ENCODE measurements at places on chromosomes 16 and 17.

DNA sequence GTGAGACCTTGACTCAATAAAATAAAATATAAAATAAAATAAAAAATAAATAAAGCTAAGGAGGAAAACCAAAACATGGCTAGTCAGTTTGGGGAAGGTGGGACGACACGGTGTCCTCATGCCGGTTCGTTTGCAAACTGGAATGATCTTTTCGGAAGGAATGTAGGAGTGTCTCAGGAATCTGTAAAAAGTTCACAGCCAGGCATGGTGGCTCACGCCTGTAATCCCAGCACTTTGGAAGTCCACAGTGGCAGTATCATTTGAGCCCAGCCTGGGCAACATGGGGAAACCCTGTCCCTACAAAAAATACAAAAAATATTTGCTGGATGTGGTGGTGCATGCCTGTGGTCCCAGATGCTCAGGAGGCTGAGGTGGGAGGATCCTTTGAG is 14.7 kb upstream of the RPTOR start:
- no peak for DNase-seq

- no peak for DNase-seq
Measured at GRCh38 chr17:48757524-48757961, 29.0 kb upstream of the HOXB13 start.

GRCh38 chr16:29664091-29664921 is 1.3 kb downstream of the SPN start:
- peak; percentile 16 for DNase-seq

GRCh38 chr17:9900784-9901183 is 4.3 kb downstream of the RCVRN start:
- DNase-seq, result no peak

DNA sequence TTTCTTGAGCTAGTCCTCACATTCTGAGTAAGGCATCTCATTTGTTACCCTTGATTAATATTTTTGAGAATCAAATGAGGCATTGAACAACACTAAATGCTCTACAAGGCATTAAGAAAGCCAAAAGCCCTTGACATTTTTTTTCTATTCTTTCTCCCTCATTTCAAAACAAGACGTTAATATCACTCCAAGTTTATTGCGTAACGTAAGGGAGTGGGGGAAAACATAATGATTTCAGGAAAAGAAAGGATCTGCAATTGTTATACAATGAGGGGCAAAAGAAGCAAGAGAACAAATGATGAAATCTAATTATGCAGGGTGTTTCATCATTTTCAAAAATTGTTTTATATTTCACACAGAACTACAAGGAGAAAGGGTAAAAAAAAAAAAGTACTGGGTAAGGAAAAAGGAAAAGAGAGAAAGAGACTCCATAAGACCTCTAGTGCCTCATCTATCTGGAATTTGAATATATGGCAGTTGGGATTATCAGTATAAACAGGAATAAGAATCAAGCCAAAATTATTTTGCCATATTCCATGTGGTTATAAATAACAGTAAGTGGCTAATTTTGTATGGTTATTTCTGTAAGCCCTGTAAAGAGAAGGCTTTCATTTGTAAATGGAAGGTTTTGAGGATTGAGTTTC is 163.0 kb downstream of the ABCA8 start:
- DNase-seq, result no peak

GRCh38 chr17:21085707-21086106 is 41.1 kb upstream of the DHRS7B start:
- no peak for DNase-seq

GRCh38 chr17:57945996-57946797 is 9.0 kb downstream of the CUEDC1 start:
- no peak for DNase-seq

GRCh38 chr17:33516645-33517044 is 223.6 kb upstream of the ASIC2 start:
- DNase-seq, result no peak

GRCh38 chr16:71526111-71526631 is at the start of gene CHST4:
Gene CHST4, plus strand, starts transcription at chr16:71526426. Its CDS starts 10,252 bp downstream, at chr16:71536678.
- no peak for DNase-seq

DNA sequence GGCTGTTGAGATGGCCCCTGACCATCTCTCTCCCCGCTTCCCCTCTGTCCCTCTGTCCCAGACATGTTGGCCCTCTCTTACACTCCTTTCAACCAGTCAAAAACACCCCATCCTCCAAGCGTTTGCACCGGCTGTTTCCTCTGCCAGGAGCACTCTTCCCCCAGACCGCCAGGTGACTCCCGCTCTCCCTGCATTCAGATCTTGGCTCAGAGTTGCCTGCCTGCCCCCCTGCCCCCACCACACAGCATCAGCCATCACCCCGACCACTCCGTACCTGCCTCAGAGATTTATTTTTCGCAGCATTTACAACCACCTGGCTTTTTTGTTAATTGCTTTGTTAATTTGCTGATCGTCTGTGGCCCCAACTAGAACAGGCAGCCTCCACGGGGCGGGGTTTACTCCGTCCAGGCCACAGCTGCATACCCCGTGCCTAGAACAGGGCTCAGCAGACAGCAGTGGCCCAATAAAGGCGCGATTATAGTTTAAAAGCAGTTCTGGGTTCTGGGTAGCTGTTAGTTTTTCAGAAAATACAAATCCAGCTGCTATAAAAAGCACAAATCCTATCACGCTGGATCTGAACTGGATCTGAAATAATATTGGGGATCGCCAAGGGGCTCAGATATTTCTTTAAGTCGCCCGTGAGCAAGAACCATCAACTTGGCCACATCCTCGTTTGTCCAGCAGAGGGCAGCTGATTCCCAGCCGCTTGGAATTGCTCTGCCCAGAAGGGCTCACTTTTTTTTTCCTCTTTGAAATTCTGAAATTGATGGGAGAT is 173.6 kb downstream of the IRF8 start:
- DNase-seq, result no peak

GRCh38 chr17:28320215-28321061 is 1.4 kb downstream of the TMEM97 start:
- DNase-seq, result no peak

DNA sequence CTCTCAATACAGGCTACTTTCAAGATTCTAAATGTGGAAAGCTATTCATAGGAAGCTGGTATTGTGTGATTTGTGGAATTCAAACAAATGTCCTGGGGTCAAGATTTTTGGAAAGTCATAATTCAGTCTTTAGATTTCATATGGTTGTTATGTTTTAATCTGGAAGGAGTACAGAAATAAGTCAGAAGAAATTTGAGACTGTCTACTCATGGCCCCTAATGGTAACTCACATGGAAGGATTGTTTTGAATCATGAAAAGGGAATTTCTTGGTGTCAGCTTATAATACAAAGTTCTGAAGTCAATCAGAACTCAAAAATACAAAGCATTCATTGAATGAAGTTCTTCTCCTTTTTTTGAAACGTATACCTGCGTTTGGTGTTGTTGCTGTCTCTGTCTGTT is 3.1 kb downstream of the KCNJ2 start:
- no peak for DNase-seq

- no peak for DNase-seq
Measured at GRCh38 chr17:75695830-75696271, 25.4 kb upstream of the ITGB4 start.

DNA sequence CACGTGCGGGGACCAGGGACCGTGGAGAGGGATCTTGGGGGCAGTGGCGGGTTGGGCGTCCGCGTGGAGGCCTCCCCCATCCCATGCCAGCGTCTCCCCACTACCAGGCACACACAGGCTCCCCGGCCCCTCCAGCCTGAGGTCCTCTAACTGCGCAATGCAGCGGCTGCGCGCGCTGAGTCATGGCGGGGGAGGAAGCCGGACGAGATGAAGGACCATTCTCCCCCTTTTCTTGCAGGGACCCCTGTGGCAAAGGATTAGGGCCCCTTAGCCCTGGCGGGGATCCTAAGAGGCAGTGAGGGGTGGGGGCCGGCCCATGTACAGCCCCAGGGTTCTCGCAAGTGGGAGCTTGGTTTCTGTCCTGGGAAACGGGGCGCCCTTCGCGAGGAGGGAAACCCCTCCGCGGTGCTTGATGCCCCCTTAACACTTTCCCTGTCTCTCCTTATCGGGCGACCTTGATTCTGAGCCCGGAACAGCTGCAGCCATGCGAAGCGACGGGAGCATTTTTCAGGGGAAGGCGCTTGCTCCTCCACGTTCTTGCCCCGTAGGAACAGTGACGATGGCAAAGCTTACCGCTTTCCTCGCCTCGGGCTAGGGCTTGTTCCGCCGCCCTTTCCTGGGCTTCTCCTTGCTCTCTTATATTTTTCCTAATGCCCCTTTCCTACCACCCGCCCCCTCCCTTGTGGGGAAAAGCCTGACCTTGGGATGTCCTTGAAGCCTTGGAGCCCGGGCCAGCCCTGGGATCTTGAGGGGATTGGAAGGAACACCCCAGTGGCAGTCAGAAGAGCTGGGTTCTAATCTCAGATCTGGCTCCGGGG is 592 bp downstream of the ALDOA start:
- DNase-seq, result no peak

DNA sequence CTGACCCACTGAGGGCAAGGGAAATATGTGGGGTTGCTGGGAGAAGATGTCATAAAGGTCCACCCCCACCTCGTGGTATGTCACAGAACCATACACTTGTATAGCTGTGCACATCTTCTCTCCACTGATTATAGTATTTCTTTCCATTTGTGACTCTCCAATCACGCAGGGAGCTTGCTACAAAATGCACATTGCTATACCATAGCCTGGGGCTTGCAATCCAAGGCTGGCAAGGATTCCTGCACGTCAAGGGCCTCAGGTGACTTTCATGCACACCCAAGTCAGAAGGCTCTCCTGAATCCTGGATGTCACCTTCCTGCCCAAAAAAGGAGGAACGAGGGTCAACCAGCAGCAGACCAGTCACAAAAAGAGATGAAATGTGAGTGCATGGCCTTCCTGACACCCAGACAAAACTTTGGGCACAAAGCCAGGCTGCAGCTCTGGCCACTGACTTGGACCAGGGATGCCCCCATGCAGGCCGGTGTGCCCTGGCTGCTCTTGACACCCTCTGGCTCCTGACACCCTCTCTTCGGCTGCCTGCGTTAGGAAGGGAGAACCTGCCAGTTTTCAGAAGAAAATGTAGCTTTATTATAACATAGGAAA is 12.1 kb downstream of the TBC1D26 start:
- no peak for DNase-seq

DNA sequence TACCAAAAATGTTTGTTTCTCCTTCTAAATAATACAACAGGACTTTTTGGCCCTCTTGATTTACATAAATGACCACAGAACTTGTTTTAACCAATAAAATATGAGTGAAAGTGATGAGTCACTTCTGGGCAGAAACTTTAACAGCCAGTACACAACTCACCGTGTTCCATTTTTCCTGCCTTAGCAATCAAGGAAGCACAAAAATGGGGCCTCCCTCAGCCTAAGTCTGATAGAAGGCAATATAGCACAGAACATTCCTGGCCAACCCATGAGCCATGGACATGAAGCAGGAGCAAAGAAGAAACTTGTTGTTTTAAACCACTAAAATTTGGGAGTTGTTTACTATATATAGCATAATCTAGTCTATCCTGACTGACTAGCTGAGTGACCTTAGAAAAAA is 61.1 kb upstream of the MTMR4 start:
- no peak for DNase-seq

GRCh38 chr16:68646953-68647659 is 2.0 kb downstream of the CDH3 start:
- DNase-seq, result no peak

- DNase-seq, result no peak
Measured at GRCh38 chr17:43365356-43365755, 33.4 kb upstream of the ARL4D start.

DNA sequence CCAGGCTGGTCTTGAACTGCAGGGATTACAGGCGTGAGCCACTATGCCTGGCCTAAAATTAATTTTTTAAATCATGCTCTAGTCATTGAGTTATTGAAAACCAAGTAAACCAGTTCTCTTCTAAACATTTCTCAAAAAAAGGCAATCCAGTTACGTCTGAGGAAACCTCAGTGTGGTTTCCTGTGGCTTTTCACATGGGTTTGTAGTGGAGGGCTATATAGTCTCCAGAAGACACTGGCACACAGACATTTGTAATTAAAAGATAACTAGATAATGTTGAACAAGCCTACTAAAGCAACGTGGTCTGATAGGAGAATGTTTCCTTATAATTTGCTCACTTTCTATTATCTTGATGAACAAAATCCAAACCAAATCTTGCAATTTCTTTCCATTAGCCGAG is 5.2 kb upstream of the TOB1 start:
- DNase-seq, result no peak

GRCh38 chr17:83091257-83092141 is 12.1 kb downstream of the METRNL start:
- no peak for DNase-seq

- DNase-seq, result no peak
Measured at GRCh38 chr17:82872591-82873520, 33.0 kb upstream of the ZNF750 start.

DNA sequence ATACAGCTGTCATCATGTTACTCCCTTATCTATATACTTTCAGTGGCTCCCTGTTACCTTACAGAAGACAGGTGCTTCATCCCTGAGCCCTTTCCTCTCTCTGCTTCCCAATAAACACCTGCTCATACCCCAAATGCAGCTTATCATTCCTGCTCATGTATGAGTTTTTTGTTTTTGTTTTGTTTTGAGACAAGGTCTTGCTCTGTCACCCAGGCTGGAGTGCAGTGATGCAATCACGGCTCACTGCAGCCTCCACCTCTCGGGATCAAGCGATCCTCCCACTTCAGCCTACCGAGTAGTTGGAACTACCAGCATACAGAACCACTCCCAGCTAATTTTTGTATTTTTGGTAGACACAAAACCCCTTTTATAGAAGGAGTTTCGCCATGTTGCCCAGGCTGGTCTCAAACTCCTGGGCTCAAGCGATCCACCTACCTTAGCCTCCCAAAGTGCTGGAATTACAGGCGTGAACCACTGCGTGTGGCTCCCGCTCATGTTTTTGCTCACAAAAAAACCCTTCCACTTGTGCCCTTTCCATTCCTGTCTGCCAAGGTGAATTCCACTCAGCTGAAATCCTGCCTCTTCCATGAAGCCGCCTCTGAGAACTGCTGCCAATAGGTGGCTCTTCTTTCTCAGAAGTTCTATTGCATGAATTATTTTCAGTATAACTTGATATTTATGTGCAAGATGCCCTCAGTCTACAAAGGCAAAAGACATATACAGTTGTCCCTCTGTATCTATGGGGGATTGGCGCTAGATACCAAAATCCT is 7.9 kb upstream of the RNF157 start:
- DNase-seq, result no peak

GRCh38 chr16:73142053-73142854 is 94.3 kb upstream of the ZFHX3 start:
- DNase-seq, result no peak

DNA sequence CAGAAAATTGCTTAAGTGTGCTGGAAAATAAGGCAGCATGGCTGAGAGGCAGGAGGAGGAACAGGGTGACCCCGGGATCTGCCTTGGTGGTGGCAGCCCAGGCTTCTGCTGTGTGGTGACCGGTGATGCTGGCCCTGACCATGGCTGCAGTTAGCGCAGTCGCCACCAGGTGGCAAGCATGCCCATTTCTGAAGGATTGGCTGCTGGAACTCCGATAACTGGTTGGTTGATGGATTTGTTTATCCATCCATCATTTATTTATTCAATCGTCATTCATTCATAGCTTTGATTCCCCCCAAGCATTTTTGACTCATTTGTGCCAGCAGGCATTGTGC is 29.1 kb upstream of the ITGA3 start:
- peak; percentile 61 for DNase-seq

GRCh38 chr16:68071518-68071901 is 13.7 kb upstream of the NFATC3 start:
- DNase-seq, result no peak

All from T-helper 17 cell (primary cell).